AG20443 (cell line): ENCODE measurements at places on chromosomes 4 and X.
A peak's percentile ranks its signal among the peaks of the same experiment; 100 is the strongest.

DNA sequence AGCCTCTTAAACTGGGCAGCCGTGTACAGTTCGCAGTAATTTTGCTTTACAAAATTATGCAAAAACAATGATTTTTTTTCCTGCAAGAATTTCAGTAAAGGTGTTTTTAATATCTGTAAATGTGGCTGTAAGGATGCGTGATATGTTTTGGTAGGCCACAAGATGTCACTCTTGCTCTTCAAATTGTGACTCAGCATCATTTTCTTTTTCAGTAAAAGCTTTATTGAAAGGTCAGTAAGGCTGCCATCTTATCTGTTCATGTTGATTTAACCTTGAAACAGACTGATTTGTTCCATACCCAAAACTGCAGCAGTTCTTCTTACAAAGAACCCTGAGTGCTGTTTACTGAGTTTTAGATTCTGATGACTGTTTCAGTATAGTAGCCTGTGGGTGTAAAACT lies 39.9 kb downstream of the TXLNG start:
- DNase-seq, result peak; percentile 18

- DNase-seq, result no peak
Observed at GRCh38 chr4:123412091-123412505, 15.5 kb downstream of the SPRY1 start.

- DNase-seq, result no peak
Observed at GRCh38 chr4:168646001-168646768, 149.3 kb downstream of the PALLD start.

DNA sequence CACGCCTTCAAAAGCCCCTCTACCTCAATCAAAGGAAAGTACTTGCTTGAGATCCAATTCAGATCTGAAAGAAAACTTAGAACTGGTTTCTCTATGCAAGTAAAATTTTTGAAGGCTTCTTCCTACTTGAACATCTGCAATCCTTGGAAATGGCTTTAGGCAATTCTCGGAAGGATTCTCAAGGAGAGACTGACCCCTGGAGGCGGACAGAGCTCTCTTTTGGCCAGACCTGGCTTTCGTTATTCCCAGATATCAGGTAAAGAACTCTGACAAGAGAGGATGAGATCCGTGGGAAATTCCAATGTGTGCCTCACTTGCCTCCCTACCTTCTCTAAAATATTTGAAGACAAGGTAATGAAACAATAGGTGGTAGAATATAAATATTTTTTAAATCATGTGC lies 670.3 kb upstream of the FAM241A start:
- peak; percentile 22 for DNase-seq
